Activated naive CD4-positive, alpha-beta T cell treated with anti-CD3 and anti-CD28 coated beads, Interleukin-2, amount 50 U/mL, for 72 hours (primary cell): ENCODE measurements at places on chromosomes 1 and 21.

GRCh38 chr1:11806307-11806936, 431 bp downstream of the CLCN6 start:
- DNase-seq: no peak

DNA sequence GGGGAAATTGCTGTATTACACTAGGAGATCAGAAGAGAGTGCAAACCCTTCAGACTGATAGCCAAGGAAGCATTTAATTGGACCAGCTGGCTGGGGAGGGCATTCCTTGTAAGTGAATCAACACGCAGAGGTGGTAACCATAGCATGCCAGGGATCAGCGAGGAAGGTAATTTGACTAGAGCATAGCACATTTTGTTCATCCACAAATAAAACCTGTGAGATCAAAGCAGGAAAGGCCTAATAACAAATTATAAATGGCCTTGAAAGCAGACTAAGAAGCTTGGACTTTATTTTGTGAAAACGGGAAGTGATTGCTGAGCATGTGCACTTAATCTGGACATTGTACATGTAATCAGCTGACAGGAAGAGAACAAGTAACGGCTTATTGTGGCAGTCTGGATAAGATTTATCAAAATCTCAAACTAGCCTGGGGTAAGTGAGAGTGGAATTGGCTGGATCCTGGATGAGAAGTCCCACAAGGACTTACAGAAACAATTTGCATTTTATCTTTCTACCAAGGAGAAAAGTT, 11.7 kb upstream of the CD55 start:
- DNase-seq: no peak

- no peak for DNase-seq
Measured at GRCh38 chr1:20717452-20718342, at the start of gene KIF17. KIF17 (minus strand) TSS chr1:20718007; CDS start chr1:20717706, 301 bp downstream.

DNA sequence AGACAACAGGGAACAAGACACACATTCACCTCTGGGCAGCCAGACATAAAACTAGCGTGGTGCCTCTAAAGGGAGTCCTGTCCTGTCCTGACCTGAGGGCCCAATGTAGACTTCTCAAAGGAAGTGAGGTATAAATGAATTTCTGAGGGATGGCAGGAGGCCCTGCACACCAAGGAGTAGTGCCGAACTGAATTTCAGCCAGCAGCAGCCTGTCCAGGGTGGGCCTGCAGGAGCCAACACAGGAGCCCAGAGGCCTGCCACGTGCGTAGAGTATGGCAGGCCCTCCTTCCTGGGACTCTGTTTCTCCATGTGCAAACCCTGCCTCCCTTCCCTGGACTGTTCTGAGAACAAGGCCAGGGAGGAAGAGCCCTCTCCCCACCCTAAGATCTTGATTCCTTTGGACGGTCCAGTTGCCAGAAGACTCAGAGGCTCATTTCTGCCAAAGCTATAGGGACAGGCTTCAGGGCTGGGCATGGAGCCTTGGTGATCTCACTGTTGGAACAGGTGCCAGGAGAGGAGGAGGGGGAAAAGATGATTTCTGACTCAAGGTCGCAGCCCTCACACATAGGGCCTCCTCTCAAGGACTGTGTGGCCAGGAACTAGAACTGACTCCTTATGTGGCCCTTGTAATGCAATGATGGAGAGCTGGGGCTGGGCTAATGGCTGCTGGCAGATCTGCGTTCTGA, 1.8 kb upstream of the FABP3 start:
- DNase-seq: no peak

- DNase-seq: no peak
Measured at GRCh38 chr1:101652484-101652883, 344.2 kb downstream of the OLFM3 start.

GRCh38 chr1:199152676-199153075, 513.8 kb downstream of the PTPRC start:
- DNase-seq: no peak
